NCI-H1436 treated with DMSO at 0.1 percent for 48 hours (cell line): ENCODE measurements at places on chromosomes 12 and 14.

GRCh38 chr14:20409226-20409625 lies 4.1 kb downstream of the TEP1 start:
- DNase-seq, result no peak

- no peak for DNase-seq
These were observed 33.1 kb downstream of the TDP1 start for GRCh38 chr14:89988787-89989186.

DNA sequence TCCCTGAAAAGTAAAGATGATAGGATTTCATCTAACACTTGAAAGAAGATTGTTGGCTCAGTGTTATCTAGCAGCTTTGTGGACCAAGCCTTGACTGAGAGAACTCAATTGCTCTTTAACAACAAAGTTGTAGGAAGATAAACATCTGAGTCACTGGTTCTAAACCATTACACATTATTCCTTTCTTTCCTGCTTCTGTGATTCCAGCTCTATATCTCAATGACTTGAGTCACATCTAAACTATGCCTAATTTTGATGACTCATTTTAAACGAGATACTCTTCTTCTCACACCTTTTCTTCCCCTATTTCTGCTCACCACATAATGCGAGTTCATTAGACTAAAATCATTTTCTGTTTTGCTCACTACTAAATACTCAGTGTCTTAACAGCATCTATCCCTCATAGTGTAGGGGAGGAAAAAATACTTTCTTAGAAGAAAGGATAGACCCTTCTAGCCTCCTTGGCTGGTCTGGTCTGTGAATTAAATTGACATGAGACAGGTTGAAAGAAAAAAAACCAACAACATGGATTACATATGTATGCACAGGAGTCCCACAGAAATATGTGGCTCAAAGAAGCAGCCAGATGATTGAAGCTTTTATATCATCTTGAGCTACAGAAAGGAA lies 201.4 kb downstream of the C12orf50 start:
- DNase-seq, result no peak

- DNase-seq, result no peak
These were observed 174.7 kb upstream of the DAAM1 start for GRCh38 chr14:59013672-59014298.

DNA sequence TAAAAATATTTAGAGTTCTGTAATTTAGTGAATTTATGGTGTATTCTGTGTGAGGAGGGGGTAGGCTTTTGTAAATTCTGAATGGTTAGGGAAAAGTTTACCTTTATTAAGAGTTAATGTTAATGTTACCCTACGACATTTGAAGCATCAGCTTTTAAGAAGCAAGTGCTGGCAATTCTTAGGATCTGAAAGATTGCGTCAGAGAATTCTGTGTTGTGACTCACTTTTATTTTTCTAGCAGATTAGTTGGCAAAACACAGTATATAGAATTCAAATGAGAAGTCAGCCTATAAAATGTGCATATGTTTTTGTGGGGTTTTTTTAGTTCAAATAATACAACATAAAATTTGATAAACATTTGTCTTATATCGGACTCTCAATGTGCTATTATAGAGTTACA lies 97.6 kb downstream of the RAD52 start:
- DNase-seq, result no peak

DNA sequence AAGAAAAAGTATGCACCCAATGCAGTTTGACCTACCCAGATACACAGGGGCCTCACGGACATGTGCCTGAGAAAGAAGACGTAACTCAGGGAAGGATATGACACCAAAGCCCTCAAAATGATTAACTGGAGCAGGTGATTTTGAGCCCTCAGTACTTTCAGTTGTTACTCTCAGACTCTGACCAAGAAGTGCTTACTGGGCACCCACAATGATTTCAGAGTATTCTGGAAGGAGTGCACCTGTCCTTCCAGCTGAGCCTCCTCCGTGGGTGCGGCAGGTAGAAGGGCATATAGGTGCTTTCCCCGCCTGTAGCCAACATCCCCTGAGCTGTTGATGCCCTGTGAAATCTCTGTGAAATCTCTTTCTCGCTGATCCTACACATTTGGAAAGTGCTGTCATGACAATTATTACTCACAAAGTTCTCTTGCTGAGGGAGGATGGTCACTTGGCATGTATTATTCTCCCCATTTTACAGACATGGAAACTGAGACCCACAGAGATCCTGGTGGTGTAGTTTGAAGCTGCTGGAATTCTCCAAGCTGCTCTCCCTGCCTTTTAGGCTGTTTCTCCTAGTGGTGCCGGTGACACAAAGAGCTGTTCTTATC lies 154.3 kb upstream of the CCND2 start:
- no peak for DNase-seq

DNA sequence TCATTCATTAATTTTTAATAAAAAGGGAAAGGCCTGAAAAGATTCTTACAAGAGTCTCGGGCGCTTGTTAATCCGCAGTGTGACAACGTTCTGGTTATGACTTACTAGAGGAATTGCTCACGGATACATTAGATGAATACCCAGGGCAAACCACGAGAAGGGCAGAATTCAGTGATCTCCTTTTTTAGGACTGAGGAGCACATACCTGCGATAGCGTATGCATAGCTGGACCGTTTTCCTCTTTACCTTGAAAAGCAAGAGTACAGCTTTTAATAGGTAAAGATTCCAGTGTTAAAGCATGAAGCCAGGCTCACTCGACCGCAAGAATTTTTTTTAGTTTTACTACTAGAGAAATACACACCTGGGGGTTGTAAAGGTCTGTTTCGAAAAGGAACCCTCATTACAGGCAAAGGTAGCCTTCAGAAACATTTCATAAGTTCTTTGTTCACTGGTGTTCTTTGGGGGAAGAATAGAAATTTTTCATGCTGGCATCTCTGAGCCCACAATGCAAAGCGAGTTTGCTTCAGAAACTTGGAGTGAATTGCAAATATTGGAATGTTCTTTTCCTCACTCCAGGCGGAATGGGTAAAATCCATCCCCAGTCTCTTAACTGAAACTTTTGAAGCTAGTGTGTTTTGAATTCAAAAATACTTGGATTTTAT lies 953 bp downstream of the MAPK1IP1L start:
- DNase-seq, result no peak

DNA sequence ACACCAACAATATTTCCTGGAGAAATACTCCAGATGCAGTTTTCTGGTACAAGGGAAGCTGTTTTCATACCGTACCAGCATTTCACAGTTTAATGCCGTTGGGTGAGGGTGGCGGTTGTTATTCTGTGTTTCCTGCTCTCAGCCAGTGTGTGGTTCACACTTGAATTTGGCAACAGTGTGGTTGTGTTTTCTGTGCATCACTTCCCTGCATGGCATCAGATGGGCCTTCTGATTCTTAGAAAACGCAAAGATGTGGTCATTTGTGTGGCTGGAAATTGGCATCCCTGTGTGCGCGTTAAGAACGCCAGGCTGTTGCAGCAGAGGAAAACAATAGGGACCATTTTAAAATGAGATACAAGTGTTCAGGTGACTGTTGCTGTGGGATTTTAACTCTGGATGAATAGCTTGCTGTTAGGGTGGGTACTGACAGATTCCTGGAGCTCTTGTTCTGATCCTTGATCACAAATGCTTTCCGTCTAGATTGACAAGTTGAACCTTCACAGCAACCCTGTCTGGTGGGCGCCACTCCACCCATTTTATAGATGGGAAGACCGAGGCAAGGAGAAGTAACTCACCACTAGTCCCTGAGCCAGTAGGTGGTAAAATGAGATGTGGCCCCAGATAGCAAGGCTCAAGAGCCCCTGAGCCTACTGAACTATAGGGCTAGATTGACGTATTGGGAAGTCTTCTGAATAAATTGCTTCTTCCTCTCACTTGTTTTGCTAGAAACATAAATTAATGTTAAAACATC lies 231.2 kb downstream of the CHST11 start:
- no peak for DNase-seq

GRCh38 chr12:11561411-11561810 lies 88.1 kb upstream of the ETV6 start:
- DNase-seq, result no peak

DNA sequence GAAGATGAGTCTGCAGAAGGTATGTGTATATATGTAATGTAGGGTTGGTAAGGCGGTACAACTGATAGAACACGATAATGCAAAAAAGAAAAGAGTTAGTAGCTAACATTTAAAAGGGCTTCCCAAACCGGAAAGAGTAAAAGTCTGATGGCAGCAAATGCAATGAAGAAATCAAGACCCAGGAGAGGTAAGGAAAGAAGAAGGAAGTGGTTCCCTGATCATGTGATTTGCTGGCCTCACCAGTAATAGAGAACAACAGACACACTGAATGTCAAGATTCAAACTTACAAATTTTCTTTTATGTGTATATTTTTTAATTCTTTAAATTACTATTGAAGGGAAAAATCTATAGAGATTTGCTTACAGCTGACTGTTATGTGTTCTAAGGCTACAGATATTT lies 18.4 kb downstream of the ZFC3H1 start:
- no peak for DNase-seq

DNA sequence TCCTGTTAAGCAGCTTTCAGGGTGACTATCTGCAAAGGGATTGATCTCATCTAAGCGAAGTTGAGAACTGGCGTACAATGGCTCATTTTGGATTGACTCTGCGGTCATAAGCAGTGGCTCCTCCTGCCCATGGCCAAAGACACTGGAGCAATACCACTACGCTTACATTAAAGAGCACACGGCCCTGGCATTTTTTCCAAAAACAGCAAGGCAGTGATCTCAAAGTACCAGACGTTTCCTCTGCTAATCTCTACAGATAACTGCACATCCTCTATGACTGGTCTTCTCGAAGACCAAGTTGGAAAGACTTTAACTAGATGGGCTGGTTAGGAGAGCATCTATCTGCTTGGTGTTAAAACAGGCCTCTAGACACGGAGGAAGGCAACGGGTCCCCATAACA lies 2.7 kb downstream of the PITPNM2 start:
- DNase-seq, result no peak

DNA sequence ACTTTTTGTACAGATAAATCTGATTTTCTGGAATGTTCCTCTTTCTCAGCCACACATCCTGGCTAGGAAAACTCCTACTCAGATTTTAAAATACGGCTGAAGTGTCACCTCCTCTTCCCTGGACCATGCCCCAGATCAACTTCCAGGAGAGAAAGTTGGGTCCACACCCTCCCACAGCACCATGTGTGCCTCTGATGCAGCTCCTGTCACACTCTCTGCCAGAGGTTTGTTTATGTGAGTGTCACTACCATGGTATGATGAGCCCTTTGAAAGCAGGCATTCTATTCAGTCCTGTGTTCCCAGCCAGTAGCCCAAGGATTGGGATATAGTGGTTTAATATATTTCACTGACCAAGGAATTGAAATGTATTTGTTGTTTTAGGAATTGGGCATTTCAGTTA lies 287.2 kb upstream of the ATP2B1 start:
- no peak for DNase-seq

DNA sequence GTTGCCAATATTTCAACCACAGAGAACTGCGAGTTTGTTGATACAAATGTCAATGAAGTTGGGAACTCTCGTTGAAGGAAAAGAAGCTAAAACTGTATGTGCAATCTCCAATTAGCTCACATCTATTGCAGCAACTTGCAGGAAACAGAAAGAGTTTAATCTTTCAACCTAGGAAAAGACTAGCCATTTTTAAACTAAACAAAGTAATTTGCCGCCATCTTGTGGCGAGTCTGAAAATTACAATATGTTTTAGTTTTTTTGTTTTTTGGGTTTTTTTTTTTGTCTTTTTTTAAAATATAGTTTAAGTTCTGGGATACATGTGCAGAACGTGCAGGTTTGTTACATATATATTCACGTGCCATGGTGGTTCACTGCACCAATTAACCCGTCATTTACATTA lies 131.2 kb upstream of the FOXG1 start:
- no peak for DNase-seq

DNA sequence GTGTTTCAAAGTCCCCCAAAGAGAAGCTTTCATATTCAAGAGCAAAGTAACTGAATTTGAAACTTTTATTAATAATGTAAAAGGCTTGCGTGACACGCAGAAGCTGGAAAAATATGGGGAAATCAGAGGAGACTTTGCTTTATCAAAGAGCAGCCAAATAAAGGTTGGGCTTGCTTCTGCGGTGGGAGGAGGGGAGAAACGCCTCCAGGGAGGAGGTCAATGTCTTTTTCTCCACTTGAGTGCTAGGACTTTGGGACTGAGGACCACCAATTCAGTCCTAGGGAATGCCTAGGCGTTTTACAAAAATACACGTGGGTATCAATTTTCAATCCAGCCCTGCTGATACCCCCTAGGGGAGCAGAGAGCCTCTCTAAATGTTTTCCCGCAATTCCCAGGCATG lies 60.9 kb upstream of the FZD10 start:
- DNase-seq, result no peak

GRCh38 chr12:93846936-93847516 lies 169.9 kb downstream of the CRADD start:
- no peak for DNase-seq

DNA sequence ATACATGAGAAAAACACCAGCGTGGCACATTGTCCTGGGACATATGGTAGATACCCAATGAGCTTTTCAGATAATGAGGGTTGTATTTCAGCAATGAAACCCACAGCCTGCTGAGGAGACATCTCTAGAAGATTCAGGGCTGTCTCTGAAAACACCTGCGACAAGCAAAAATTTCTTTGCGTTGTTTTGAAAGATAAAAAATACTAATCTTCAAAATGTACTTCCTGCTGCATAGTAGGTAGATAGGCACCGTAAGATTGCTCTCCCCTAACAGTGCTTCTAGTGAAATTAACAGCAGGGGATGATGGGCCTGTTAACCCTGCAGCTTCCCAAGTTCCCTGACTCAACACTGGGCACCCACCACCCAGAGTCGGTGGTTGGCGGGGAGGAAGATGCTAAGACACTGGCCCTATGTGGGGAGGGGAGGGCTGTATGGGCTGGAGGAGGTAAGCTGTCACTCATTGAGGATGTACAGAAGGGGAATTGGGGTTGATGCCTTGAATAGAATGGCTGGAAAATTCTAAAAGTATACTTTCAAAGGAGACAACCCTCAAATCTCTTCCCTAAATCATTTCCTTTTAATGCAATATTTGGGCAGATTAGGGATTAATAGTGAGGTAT lies 20.0 kb downstream of the ZFP36L1 start:
- no peak for DNase-seq

DNA sequence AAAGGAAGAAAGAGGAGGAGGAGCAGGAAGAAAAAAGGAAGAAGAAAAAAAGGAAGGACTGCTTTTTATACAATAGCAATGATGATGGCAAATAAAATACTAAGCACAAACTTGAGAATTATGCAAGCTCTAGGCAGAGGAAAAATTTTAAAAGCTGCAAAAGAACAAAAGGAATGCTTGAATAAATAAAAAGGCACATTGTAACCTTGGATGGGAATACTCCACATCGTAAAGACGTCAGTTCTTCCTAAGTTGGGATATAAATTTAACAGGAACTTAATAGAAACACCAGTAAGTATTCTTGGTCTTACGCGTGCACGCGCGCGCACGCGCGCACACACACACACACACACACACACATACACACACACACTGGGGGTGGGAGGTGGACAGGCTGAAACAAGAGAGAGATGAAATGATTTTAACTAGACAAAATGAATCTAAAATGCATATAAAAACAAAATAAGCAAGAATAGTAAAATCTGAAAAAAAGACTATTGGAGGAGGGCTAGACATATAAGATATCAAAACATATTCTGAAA lies 43.0 kb downstream of the SERPINA3 start:
- DNase-seq, result no peak
